ENCODE measurements at places on chromosomes 4 and X. TPM values are rescaled to one million over a fixed set of nuclear protein-coding genes. Genes with fewer than 3 reads are reported as not detected.

ANOS1 gene
- 7.9 TPM for total RNA-seq

IL2RG gene
- total RNA-seq: not detected

SLC25A43 gene
- total RNA-seq: 28.0 TPM

SATL1 gene
- total RNA-seq: under 0.01 TPM

CENPVL3 gene
- total RNA-seq: not detected

FAM184B gene
- under 0.01 TPM for total RNA-seq

LINC00632 gene
- 9.8 TPM for total RNA-seq

FGFRL1 gene
- 10.1 TPM for total RNA-seq

CACNA1F gene
- not detected for total RNA-seq

NEIL3 gene
- total RNA-seq: 14.6 TPM

MGAT4D gene
- not detected for total RNA-seq

DGKK gene
- not detected for total RNA-seq

PF4V1 gene
- total RNA-seq: 0.33 TPM

PPP1R2C gene
- total RNA-seq: not detected

PAK3 gene
- total RNA-seq: 2.9 TPM

ZXDA gene
- 5.3 TPM for total RNA-seq

Measured in uterine smooth muscle cell (primary cell).